Activated CD4-positive, alpha-beta memory T cell treated with anti-CD3 and anti-CD28 coated beads for 36 hours (primary cell): ENCODE measurements at places on chromosomes 12 and 14.

DNA sequence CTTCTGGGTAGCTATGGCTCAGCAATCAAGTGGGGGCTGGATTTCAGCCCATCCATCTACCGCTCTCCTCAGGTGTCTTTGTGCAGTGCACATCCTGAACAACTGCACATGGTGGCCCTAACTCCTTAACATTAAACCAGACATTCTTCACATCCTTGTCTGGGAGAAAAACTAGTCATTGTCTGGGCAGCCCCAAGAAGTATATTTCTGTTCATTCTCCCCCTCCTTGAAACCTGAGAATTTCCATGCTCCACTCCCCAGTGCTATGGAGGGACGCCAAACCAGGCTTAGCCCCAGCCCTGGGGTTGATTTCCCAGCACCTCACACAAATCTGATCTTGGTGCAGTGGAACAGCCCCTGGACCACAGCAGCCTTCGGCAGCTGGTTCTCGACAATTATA is 13.4 kb downstream of the MYL2 start:
- DNase-seq: no peak

DNA sequence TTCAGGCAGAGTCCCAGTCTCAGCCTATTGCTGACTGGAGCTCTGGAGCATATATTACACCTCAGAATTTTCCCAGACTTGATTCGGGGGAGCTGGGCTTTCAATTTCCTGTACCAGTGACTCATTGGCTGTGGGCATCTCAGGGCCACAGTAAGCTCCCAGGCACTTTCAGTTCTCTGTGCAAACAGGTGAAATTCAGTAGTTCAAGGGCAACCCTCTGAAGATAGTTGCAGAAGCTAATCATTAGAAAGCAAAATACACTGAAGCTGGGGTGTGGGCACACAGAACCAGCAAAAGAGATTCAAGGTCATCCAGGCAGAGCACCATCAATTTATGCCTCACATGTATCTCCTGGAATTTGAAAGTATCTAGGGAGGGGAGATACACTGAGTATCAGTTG is 8.1 kb upstream of the NIN start:
- DNase-seq: peak; percentile 30

DNA sequence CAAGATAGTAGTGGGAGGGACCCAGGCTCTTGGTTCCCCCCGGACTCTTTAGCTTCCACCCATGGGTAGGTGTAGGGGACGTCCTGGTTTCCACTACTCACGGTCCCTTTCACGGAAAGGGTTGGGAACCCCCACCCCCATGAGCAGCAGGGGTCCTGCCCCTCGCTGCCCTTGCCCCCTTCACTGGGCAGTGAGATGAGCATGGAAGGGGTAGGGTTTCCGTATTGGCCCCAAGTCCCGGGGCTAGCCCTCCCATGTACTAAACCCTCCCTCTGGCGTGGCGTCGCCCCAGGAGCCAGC is 12.7 kb downstream of the AGAP2 start:
- no peak for DNase-seq

DNA sequence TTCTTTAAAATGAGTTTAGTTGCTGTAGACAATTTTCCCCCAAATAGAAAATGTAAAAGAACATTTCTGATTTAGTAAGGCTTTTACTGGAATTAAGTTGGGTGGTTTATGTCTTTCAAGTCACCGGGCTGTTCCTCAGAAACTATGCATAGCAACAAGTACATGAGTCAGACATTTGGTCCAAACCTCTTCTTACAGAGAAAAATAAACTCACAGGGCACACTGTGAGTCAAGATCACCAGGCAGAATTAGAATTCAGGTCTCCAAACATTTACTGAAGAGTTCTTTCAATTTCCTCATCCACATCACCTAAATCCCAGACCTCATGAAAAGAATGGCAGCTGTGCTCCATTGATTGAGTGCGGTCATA is 476.1 kb upstream of the SOX5 start:
- DNase-seq: no peak

DNA sequence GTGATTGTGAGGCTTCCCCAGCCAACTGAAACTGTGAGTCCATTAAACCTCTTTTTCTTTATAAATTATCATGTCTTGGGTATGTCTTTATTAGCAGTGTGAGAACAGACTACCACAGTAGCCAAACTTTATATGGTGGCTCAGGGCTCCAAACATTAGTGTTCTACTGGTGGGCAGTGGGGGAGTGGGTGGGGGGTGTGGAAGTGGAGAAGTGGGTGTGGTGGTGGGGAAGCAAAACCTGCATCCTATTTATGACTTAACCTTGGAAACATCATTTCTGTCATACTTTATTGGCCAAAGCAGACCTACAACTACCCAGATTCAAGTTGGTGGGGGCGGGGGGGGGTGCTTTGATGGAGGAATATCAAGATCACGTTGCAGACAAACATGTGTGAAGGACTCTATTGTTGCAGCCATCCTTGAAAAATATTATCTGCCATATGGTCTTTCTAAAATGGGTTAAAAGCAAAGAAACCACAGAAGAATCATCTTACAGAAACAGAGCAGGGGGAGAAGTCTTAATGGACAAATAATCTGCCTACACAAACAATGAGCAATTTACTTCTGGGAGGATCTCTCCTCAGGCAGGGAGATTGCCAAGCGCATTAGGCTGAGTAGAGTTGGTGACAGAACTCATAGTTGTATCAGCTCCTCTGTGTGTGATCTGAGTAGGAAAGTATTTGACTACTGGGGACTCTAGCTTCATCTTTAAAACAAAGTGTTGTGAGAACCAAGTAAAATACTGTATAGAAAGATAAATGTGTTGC is 1.4 kb upstream of the PWP1 start:
- DNase-seq: no peak

- no peak for DNase-seq
These were observed 37.5 kb downstream of the PRORP start for GRCh38 chr14:35159742-35160409.
